ENCODE measurements at places on chromosomes 7 and 10. TPM values are rescaled to one million over a fixed set of nuclear protein-coding genes. Genes with fewer than 3 reads are reported as not detected.

The AZGP1 gene
- not detected for total RNA-seq

DNA sequence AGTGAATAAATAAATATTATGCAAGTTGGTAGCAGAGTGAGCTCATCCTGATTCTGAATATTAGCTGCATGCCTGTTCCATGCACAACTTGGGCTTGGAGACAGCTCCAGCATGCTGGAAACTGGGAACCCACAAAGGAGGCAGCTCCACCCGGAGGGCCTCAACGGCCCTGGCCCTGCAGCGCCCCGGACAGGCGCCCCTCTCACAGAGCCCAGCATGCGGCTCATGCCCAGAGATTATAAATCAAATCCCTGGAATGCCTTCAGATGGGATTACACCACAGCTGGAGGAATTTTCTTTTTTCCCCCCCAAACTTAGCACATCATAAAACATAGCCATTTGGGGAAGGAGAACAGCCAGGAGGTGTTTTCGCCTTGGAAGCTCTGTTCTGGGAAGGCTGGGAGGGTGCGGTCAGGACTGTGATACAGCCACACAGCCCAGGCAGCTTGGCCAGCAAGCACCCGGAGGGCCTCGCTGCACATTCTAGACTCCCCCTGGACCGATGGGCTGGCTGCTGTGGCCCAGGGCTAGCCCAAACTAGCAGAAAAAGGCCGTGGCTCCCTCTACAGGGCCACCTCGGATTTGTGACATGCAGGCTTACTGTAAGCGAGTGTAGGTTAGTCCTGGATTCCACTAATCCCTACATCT is 102.4 kb downstream of the PTPN20 start:
- H3K36me3 ChIP-seq, result no peaks in the 10 kb centered on the region
- no peaks in the 10 kb centered on the region for H3K4me1 ChIP-seq
- H3K27ac ChIP-seq, result no peak overlapping the region
- peaks cover 13% of the 10 kb centered on the region for H3K27me3 ChIP-seq
- no peak for DNase-seq

DNA sequence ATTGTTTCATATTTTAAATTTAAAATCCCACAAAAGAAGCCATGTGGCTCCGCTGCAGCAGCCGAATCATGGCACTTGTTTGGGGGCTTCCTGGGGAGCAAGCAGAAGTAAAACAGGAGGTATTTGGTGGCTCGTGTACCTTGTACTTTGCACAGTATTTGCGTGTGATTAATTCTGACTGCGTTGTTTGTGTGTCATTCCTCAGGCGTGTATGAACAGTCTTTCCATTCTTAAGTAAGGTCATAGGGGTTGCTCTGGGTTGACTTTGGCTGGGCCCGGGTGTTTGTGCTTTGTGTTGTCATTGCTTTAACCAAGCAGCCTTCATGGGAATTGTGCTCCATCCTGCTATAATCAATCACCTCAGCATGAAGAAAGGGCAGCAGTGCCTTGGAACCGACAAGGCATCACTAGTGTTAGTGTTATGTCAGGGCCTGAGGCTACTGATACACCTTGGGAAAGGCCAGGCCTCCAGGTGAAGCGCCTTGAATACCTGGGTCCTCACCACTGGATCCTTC is 182.4 kb downstream of the ARHGAP21 start:
- peaks cover 3% of the 10 kb centered on the region for H3K36me3 ChIP-seq
- H3K27ac ChIP-seq, result no peak overlapping the region
- H3K4me3 ChIP-seq, result no peak overlapping the region
- no peaks in the 10 kb centered on the region for H3K27me3 ChIP-seq

DNA sequence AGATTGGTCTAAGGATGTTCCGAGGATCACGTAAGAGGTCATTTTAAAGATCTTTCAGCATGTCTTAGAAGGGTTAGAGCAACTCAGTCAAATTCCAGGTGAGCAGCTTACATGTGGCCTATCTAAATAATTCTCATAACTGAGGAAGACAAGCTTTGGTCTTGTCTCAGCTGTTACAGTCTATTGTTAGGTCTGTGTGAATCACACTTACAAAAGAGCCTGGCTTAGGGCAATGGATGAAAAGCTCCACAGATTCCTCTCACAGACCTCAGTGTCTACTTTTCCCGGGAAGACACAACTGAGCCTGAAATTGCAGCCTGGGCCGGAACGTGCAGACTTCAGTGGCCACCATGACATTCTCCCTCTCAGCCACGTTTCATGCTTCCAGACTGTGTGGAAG is 173.1 kb downstream of the INHBA start:
- no peaks in the 10 kb centered on the region for H3K36me3 ChIP-seq
- H3K27ac ChIP-seq, result no peak overlapping the region
- DNase-seq, result no peak
- H3K4me3 ChIP-seq, result no peak overlapping the region
- H3K4me1 ChIP-seq, result peaks cover 14% of the 10 kb centered on the region

The EPHB6 gene
- total RNA-seq, result 0.82 TPM

The EMX2 gene
- not detected for total RNA-seq

- H3K27me3 ChIP-seq, result peaks cover 4% of the 10 kb centered on the region
- no peak overlapping the region for H3K27ac ChIP-seq
- H3K4me3 ChIP-seq, result no peak overlapping the region
- no peak for DNase-seq
- H3K36me3 ChIP-seq, result no peaks in the 10 kb centered on the region
These were observed 9.4 kb upstream of the ZDHHC4 start for GRCh38 chr7:6567886-6568285.

The TCTN3 gene
- total RNA-seq, result 29.0 TPM

DNA sequence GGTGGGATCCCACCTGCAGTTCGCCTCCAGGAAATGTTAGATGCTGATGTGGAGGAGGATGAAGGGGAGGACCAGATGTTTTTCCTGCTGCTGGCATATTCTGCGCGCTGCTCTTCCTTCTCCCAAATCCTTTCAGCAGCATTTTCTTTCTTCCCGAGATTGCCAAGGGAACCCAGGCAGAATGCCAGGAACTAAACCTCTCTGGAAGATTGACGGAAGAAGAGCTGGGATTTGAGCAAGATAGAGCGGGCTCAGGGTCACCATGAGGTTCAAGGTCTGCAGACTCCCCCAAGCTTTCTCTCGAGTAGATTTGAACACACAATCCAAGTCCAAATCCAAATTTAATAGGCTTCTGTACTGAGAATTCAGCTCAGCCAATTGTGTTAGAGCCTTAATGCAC is 345.2 kb upstream of the C7orf33 start:
- H3K4me3 ChIP-seq, result no peak overlapping the region
- H3K27ac ChIP-seq, result no peak overlapping the region
- H3K4me1 ChIP-seq, result no peaks in the 10 kb centered on the region
- H3K36me3 ChIP-seq, result no peaks in the 10 kb centered on the region
- DNase-seq, result no peak
- no peaks in the 10 kb centered on the region for H3K27me3 ChIP-seq

The TMEM225B gene
- 1.1 TPM for total RNA-seq

DNA sequence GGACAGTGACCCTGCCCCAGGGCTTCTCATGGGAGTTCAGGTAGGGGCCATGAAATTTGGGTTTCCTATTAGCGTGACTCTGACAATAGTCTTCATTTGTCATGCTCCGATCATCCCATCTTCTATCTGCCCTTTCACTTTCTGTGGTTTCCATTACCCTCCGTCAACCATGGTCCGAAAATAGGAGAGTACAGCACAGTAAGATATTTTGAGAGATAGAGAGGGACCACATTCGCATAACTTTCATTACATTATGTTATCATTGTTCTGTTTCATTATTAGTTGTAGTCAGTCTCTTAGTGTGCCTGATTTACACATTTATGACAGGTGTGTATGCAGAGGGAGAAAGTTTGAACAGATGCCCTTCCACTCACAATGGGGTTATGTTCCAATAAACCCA is 649.2 kb downstream of the SDK1 start:
- H3K4me3 ChIP-seq, result no peak overlapping the region
- peaks cover under 1% of the 10 kb centered on the region for H3K4me1 ChIP-seq
- no peaks in the 10 kb centered on the region for H3K27me3 ChIP-seq
- DNase-seq, result no peak
- peaks cover 21% of the 10 kb centered on the region for H3K36me3 ChIP-seq

GRCh38 chr10:83990126-83990525 is 149.2 kb upstream of the GHITM start:
- peaks cover 2% of the 10 kb centered on the region for H3K27me3 ChIP-seq
- H3K4me3 ChIP-seq, result no peak overlapping the region
- H3K4me1 ChIP-seq, result no peaks in the 10 kb centered on the region
- no peaks in the 10 kb centered on the region for H3K36me3 ChIP-seq
- DNase-seq, result no peak

GRCh38 chr7:81248420-81248819 is 329.6 kb upstream of the SEMA3C start:
- no peak for DNase-seq
- H3K4me1 ChIP-seq, result peaks cover 4% of the 10 kb centered on the region
- no peaks in the 10 kb centered on the region for H3K36me3 ChIP-seq
- H3K4me3 ChIP-seq, result no peak overlapping the region

GRCh38 chr7:137965942-137966640 is 35.8 kb downstream of the CREB3L2 start:
- DNase-seq, result no peak
- H3K27me3 ChIP-seq, result no peaks in the 10 kb centered on the region
- peak overlapping the region; percentile 64 for H3K27ac ChIP-seq
- peaks cover 15% of the 10 kb centered on the region for H3K36me3 ChIP-seq
- peaks cover 48% of the 10 kb centered on the region for H3K4me1 ChIP-seq

DNA sequence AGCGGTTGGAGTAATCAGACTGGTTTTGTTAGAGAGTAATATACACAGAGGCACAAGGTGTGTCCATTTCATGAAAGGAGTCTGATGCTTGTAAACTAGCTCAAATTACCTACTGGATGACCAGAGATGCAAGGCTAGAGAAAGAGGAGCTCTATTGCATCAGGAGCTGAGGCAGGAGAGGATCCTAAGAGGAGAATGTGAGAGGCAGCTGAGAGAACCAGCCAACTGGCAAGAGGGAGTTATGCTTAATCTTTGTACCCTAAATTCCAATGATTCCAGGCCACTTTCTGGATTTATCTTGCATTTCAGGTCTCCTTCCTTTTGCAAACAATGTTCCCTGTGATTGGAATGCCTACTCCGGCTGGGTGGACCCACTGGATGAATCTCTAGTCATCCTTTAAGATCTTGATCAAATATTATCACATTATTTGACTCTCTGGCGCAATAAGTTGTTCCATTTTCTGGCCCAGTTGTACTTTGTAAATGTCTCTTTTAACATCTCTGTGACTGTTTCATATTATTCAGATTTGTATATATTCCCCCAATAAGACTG is 57.5 kb upstream of the PTPN12 start:
- H3K4me3 ChIP-seq, result no peak overlapping the region
- H3K27me3 ChIP-seq, result no peaks in the 10 kb centered on the region
- no peak for DNase-seq
- no peaks in the 10 kb centered on the region for H3K36me3 ChIP-seq
- no peaks in the 10 kb centered on the region for H3K4me1 ChIP-seq

DNA sequence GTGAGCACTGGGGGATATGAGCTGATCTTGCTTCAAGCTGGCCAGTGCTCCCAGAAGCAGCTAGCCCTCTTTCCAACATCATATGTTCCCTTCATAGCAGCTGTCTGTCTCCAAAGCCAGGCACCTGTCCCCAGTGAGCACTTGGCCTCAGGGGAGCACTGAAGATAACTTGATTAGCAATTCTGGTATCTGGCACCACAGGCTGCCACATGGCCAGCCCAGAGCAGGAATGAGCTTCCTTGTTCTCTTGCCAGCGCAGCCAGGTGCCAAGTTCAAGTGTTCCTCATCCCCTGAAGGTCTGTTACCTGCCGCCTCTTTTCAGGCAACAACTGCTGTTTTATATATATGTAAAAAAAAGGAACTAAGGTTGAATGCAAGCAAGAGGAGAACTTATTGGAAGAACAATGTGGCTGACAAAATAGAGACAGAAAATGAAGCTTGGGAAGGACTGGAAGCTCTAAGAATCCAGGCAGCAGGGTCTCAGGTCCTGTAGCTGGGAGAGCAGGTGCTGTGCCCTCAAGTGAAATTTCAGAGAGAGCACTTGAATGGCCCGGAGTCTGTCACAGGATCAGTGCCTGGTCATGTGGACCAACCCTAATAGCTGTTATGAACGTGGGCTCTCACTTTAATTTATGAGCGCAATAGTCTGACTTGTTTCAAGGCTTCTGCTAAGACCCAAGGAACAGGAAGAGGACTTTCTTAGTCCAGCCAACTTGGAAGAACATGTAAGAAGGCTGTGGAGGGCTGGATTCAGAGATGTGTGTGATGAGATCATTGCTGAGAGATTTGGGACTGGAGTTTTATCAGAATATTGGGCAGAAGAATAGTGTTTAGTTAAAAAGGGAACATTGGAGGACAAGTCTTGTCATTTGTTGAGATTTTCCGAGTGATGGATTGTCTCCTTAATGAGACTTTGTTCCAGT is 267.2 kb downstream of the GLRX3 start:
- no peaks in the 10 kb centered on the region for H3K27me3 ChIP-seq
- H3K4me3 ChIP-seq, result no peak overlapping the region
- no peaks in the 10 kb centered on the region for H3K4me1 ChIP-seq
- no peak overlapping the region for H3K27ac ChIP-seq
- DNase-seq, result no peak
- no peaks in the 10 kb centered on the region for H3K36me3 ChIP-seq

DNA sequence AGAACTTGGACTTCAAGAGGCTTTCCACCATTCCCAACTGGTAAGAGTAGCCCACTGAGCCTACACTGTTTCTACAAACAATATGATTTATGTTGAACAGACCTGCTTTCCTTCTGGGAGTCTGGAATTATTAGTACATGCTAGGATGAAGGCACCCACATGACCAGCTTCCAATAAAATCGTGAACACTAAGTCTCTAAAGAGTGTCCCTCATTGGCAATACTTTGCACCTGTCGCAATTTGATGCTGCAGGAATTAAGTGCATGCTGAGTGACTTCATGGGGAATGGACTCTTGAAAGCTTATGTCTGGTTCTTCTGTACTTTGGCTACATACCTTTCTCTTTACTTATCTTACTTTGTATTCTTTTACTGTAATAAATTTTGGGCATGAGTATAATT is 305.2 kb upstream of the GHITM start:
- no peak for DNase-seq
- no peak overlapping the region for H3K4me3 ChIP-seq
- H3K27ac ChIP-seq, result no peak overlapping the region
- H3K4me1 ChIP-seq, result no peaks in the 10 kb centered on the region
- H3K27me3 ChIP-seq, result no peaks in the 10 kb centered on the region
